ENCODE measurements at places on chromosomes 7 and 10.

DNA sequence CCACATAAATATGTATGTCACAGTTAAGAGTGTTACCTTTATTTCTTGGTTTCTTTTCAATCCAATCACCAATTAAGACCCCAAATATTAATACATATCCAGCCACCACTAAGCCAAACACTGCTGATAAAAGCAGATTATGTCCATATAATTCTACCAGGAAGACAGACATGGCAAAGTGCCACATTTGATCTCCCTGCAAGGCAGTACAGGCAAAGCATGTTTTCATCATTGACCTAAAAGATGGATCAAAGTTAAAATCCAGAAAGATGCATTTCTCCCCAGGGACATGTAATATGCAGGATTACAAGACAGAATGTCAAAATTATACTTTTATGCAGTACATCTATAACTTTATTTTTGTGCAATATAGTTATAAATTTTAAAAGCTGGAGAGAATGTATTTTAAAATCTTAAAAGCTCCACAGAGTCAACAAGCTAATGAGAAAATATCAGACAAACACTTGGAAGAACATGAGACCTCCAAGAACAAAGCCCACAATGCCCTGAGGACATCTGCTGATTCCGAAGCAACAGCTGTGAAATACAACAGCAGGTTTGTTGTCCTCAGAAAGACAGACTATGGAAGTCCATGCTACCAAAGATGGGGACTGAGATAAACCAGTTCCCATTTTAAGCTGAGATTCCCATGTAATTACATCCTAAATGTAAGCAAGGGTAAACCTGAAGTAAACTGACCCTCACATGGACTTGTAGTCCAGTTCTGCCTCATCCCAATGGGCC, 54.5 kb upstream of the TOMM7 start:
- no peak for DNase-seq

- DNase-seq = no peak
These were observed 427.8 kb upstream of the SEMA3D start for GRCh38 chr7:85614684-85615083.

- peak; percentile 24 for DNase-seq
These were observed 132.6 kb upstream of the ZEB1 start for GRCh38 chr10:31186225-31187000.

DNA sequence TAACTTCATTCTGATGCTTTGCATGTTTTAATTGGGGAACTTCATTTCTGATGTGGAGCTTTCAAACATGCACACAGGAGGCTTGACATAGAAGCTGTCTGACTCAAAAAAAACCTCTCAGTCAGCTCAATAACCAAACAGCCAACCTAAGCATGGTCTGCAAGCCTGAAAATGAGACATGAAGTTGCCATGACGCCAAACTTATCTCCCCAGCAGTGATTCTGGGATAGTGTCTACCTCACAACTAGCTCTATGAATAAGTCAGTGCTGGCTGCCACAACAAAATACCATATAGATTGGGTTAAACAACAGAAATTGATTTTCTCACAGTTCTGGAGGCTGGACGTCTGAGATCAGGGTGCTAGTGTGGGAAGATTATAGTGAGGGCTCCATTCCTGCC, 244.2 kb downstream of the CCDC3 start:
- DNase-seq = no peak

DNA sequence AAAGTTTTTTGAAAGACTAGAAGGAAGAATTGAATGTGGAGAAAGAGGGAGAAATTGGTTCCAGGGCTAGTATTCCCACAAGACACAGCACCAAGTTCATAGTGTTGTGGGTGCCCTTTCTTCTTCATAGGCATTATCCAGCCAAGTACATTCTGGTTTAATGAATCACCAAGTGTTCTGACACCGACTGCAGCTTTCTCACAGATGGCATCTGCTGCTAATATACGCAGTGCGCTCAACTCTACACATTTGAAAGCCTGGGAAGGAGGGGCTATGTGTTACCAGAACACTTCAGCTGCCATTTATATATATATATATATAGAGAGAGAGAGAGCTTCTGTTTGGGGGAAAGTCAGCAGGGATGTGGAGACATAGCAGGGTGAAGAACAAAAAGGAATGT, 1168.4 kb downstream of the GATA3 start:
- peak; percentile 29 for DNase-seq

DNA sequence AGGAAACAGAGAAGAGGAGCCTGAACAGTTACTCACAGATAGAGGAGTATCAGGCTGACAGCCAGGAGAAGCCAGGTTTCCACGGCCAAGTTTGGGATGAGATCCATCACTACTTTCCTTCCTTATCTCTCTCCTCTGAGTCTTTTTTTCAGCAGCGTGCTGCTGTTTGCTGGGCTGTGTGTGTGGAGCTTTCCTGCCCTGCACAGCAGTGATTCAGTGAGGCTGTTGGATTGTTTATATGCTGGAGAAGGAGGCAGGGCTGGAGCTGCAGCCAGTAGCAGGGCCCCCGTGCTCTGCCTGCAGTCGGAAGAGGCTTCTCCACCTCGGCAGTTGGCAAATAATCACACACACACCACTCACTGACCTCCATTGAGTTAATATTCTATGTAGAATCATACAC, at the start of gene CYP3A7:
Gene CYP3A7, minus strand, starts transcription at position 210 of the 400 bp plus-strand sequence. Its CDS starts 103 bp downstream, at position 107.
- no peak for DNase-seq

GRCh38 chr10:63008491-63008890, 124.6 kb upstream of the NRBF2 start:
- no peak for DNase-seq

DNA sequence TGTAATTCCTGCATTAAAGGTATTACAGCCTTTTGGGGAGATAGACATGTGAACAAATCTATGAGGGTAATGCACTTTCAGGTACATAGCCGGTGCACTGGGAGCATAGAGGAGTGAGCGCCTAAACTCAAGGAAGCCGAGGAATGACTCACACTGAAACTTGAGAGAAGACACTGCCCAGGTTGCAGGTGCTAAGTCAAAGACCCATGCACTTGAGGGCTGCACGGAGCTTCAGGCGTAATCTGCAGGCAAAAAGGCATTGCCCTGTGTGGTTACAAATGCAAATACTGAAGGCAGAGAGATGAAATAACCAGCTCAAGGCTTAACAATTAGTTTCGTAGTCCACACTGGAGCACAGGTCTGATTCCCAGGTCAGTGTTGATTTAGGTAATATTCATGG, 51.0 kb upstream of the OSBPL3 start:
- DNase-seq = peak; percentile 52

- peak; percentile 91 for DNase-seq
These were observed 250.3 kb downstream of the SNX13 start for GRCh38 chr7:17690030-17690429.

DNA sequence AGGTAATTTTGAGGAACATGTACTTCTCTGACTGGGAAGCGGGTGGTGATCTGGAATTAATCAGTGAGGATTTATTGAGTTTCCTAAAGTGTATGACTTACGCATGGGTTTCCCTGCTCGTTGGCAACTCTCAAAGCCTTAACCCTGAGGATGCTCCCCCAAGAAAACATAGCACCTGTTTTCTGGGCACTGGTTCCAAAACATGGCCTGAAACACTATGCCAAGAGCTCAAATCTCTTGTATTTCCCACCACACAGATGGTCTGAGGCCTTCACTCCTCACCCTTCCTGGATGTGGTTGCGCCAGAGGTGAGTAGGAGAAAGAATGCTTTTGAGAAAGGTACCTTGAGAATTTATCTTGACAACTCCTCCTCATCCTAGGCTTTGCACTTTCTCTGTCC, 250.4 kb downstream of the FZD1 start:
- no peak for DNase-seq

DNA sequence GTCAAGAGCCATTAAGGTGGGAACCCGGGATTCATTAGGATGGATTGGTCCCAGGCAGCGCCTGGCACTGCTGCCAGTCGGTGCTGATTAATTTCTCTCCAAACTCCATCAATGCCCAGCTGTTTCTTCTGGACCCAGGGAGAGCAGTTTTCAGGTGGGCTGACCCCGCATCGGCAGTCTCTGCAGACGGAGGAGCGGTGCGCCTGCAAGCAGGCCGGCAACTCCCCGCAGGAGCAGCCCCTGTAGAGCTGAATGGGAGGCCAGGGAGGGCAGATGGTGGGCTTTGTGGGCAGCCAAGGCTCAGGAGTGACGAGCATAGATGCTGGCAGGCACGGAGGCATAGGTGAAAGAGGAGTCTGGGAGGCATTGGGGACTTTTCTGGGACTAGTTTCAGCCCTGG, 56.5 kb downstream of the CDH23 start:
- no peak for DNase-seq
